ENCODE measurements at places on chromosomes 2 and 18.

DNA sequence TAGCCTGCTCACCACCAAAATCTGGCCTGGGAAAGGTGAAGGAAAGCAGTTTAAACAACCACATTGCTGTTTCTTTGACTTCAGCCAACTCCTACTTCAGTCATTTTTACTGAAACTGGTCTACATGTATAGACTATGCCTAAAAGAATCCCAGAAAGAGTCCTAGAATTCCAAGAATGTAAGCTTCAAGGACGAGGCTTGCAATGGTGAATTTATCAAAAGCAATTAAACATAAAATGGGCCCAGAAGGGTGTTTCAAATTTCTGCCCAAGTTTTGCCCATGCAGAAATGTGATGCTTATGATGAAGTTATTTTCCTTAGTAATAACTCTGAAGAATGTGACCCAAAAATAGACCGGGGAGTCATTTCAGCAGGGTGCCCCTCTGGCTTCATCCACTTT lies 16.6 kb downstream of the EN1 start:
- DNase-seq, result no peak

DNA sequence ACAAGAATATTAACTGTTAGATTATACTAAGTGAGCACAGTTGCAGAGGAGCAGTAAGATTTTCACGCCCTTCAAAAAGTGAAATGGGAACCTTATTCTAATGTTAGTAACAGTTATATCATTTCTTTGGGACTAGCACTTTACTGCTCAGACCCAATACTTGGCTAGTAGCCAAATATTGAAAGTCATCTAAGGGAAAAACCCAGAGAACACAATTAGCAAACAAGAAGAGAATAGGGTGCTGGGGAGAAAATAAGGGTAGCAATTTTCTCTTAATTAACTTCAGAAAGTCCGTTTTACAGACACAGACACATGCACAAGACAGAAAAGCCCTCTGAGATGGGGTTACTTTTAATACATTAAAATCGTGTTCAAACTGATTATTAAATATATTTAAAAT lies 71.8 kb downstream of the ID2 start:
- DNase-seq, result no peak

DNA sequence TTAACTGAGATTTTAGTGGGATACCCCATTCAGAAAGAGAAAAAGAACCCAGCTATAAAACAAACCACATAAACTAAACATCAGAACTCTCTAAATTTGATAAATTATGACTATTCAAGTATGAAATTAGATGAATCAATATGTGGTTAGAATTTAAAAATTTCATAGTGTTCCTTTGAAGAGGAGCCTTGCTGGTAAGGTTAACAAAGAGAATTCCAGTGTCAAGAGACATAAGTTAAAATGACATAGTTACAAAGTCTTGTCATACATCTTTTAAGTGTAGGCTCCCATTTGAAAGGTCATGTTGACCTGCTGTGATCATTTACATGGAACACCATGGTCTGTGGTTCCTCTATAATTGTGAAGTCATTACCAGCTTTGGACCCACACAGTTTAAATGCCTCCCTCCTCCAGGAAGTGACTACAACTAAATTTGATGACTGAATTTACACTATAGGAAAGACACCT lies 231.6 kb upstream of the ETAA1 start:
- no peak for DNase-seq

- DNase-seq, result no peak
Observed at GRCh38 chr2:105362862-105363591, 25.7 kb downstream of the C2orf49 start.
